Stimulated activated CD4-positive, alpha-beta T cell treated with anti-CD3 and anti-CD28 coated beads, Interleukin-15, amount 100 ng/mL, for 24 hours (primary cell): ENCODE measurements at places on chromosomes 16 and 17.

DNA sequence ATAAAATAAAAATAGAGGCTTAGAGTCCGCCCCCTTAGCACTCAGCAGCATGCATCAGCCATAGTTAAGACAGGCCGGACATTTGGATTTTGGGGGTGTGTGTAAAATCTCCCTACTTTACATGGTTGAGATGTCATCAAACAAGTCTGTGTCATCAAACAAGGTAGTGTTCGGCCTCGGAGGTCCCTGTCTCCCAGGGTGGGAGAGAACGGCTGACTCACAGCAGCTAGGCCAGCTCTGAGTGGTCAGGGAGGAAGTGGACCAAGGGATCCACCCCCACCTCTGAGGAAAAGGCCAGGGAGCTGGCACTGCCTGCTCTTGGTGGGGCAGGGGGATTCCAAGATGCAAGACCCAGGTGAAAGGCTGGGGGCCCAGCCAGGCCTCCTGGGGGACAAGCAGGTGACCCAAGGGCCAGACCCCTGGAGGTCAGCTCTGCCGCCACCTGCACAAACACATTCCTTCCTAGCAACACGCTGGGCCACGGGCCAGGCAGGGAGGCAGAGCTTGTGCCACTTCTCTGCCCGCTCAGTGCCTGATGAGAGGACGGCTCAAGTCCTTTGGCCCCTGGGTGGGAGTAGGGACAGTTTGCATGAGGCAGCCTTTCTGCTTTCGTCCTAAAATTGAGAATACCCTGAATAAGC lies 28.5 kb downstream of the KIFC3 start:
- DNase-seq, result no peak

- DNase-seq, result peak; percentile 54
Measured at GRCh38 chr17:74730491-74731346, 6.3 kb upstream of the RAB37 start.

GRCh38 chr17:50266384-50267073 lies 7.7 kb upstream of the TMEM92 start:
- no peak for DNase-seq

DNA sequence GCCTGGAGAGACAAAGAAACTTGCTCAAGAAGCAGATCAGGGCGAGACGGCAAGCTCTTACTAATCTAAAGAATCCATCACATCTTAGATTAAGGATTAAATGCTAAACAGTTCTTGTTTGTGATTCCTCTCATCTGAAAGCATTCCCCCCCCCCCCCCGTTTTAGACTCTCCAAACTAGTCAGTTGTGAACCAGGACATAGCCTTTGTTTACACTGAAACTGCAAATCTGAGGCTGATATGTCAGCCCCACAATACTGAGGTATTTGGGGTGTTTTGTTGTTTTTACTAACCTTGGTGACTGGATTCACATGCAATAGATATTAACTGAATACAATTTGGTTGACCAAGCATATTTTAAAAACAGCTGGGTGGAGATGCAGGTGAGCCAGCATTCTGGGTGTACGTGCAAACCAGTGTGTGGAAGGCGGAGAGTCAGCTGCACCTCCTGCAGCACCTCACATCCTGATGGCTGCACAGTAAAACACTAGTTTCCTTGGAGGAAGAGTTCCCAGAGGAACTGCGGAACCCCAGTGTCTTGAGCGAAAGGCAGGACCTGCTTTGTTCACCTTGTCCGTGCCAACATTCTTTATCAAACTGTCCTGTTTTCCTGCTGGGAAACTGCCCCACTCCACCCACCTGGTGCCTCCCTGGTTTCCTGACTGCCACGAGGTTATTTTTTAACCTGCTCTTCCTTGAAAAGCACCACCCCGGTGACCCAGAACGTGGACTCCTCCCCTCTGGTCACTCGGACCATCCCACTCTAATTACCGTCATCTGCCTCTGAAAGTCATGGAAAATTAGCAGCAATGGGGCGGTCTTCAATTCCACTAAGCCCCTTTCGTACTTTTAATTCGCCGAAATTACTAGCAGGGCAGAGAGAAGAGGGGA lies 1.2 kb upstream of the YPEL2 start:
- DNase-seq, result no peak

DNA sequence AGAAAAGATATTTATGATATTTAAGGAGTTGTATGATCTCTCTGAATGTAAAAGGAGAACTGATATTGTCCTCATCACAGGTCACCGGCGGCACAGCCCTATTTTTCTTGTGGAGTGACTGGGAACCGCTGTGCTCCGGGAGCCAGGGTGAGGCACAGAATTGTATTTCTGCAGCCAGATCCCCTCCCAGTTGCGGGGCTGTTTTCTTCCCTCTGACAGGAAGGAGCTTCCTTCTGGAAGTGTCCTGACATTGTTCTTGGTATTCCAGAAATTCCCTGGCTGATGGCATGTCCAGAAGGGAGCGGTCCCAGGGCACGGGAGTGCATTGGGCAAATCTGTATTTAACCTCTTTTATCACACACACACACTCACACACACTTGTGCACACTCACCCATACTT lies 268.6 kb upstream of the FOXF1 start:
- DNase-seq, result no peak

DNA sequence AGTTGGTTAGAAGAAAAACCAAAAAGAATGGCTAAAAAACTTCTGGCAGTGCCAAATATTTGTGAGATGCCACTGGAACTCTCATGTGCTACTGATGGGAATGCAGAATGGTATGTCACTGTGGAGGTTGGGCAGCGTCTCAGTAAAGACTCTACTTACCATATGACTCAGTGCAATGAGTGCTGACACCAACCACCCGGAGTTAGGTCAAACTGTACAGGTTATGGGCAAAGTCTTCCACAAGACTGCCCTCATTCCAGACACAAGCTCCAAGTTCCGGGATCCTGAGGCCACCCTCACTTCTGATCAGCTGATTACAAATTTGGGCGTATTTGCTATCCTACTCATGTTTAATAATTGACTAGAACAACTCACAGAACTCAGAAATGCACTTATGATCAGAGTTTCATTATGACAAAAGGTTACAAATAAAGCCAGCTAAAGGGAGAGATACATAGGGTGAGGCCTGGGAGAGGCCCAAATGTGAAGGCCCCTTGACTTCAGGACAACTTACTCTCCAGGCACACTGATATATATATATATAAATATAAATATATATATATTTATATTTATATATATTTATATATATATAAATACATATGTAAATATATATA lies 114.9 kb downstream of the TRIM37 start:
- no peak for DNase-seq

DNA sequence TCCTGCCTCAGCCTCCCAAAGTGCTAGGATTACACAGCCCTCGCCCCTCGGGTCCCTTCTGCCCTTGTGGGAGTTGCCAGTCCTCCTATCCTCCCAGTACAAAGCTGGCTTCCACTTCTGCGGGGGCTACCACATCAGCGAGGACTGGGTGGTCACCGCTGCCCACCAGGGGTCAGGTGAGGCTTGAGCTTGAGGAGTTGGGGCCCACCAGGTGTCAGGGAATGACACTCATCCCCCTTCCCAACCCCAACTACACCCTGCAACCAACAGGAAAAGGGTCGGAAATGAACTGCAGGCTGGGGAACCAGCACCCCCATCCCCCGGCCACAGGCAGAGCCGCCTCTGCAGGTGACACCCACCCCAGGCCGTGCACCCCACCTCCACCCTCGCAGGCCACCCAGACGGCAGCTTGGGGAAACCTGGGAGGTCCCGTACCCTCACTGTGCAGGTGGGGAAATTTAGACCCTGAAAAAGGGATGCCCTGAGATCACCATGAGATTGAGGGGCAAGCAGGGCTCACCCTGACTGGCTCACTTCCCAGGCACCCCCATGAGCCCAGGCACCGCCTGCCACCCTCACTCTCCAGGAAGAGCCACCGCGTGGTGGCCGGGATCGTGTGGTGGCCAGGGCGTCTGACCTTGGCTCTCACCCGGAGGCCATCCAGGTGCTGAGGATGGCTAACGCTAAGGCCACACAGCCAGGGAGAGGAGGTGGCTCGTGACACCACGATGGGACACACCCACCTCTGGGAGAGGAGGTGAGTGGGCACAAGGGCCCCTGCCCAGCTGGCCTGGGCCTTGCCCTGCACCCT lies 8.0 kb downstream of the CTRB1 start:
- no peak for DNase-seq

GRCh38 chr17:77749321-77749751 lies 209.2 kb upstream of the TNRC6C start:
- DNase-seq, result no peak

DNA sequence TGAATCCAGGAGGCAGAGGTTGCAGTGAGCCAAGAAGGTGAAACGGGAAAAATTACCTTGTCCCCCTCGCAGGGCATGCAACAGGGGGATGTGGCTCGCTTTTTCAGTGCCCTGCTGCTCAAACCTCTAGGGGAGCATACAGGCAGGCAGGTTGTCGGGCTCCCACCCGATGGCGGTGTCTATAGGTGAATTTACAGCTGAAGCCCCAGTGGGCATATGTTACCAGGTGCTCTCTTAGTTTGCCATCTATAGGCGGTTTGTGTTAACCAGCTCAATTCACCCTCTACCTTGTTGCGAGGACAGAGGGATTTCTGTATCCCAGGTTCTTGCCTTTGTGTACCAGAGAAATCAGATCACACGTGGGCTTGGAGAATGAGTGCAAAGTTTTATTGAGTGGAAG lies 48.9 kb downstream of the IQCK start:
- no peak for DNase-seq

DNA sequence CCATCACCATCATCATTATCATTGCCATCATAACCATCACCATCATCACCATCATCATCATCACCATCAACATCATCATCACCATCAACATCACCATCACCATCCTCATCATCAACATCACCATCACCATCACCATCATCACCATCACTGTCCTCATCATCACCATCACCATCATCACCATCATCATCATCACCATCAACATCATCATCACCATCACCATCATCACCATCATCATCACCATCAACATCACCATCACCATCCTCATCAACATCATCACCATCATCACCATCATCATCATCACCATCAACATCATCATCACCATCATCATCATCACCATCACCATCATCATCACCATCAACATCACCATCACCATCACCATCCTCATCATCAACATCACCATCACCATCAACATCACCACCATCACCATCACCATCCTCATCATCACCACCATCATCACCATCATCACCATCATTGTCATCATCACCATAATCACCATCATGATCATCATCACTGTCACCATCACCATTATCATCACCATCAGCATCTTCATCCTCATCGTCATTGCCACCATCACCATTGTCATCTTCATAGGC lies 23.9 kb downstream of the COX4I1 start:
- DNase-seq, result no peak

DNA sequence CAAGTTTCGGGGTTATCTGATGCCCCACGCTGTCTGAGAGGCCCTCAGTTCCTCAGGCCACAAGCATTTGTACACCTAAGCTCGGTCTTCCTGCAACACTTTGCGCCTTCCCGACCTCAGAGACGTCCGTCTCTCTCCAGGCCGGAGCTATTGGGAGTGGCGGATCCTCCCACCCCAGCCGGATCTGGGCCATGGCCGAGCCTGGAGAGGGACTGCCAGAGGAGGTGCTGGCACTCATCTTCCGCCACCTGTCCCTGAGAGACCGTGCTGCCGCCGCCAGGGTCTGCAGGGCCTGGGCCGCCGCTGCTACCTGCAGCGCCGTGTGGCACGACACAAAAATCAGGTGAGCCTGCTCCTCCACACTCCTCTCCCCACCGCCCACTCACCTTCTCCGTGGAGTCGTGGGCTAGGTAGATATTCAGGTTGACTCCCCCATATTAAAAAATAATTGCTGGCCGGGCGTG lies 1.9 kb downstream of the FBXL8 start:
- no peak for DNase-seq

DNA sequence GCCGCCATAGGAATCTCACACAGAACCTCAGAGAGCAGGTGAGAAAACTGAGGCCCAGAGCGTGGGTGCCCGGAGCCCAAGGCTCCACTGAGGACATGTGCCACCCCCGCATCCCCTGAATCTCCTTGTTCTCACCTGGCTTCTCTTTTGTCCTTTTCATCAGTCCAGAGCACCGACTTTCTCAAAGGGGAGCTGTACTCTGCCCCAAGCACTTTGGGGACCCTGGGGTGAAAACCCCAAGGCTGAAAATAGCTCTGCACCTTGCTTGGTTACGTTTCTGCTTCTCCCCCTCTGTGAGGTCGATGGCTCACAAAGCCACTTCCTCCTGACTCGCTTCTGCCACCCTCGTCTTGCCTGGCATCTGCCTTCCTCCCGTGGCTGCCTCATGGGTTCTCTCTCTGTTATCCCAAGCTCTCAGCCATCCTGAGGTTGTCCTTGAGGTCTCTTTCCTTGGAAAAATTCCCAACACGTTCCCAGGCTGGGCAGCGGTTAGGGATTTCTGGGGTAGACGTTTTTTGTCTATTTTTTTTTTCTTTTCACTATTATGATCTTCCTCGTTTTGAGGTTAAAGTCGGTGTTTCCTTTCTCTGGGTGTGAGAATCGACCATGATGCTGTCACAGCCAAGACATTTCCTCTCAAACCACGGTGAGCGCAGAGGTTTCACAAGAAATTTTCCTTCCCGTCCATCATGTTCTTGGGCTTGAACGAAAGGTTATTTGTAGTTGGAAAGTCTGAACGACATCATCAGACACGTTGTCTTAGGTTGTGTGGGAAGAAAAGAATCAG lies 37.2 kb downstream of the IRF8 start:
- peak; percentile 85 for DNase-seq

- DNase-seq, result no peak
Measured at GRCh38 chr17:59369031-59369975, 37.8 kb downstream of the YPEL2 start.

DNA sequence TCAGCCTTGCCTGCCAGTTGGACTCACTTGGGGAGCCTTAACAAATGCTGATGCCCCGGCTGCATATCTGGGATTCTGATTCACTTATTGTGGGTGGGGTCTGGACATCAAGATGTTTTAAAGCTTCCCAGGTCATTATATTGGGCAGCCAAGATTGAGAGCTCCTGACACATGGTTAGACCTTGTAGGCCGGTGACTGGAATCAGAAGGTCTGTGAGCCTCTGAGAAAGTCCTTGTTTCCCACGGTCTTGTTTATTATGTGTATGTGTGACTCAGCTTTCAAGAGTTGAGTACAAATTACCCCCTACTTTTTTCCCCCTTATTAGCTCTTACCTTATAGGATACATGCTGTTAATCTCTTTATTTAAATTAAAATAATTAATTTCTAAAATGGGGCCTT lies 103.5 kb downstream of the ABCC1 start:
- DNase-seq, result no peak

DNA sequence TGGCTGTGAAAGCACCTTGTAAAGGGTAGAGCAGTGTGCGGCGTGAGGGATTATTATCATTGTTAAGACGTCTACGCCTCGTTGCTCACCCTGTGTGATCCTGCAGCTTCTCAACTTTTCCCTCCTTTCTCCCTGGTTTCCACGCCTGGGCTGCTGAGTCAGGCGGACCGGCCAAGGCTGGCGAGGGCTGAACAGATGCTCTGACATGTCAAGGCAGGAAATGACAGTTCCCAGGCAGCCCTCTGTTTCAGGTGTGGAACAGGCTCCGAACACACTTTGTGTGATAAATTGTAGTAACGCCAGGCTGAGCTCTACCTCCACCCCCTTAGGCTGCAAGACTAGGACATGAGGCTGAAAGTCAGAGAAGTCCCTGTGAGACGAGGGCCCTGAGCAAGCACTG lies 46.0 kb upstream of the TBX2 start:
- no peak for DNase-seq

- no peak for DNase-seq
Measured at GRCh38 chr16:12729448-12729847, 74.2 kb downstream of the CPPED1 start.

GRCh38 chr17:42514867-42515266 lies 21.2 kb upstream of the NAGLU start:
- no peak for DNase-seq

- no peak for DNase-seq
Measured at GRCh38 chr17:9728564-9728963, 62.8 kb downstream of the DHRS7C start.

GRCh38 chr17:40553694-40554534 lies 11.4 kb downstream of the CCR7 start:
- DNase-seq, result no peak
